ENCODE measurements at places on chromosomes 2 and 18.
A peak's percentile ranks its signal among the peaks of the same experiment; 100 is the strongest.

DNA sequence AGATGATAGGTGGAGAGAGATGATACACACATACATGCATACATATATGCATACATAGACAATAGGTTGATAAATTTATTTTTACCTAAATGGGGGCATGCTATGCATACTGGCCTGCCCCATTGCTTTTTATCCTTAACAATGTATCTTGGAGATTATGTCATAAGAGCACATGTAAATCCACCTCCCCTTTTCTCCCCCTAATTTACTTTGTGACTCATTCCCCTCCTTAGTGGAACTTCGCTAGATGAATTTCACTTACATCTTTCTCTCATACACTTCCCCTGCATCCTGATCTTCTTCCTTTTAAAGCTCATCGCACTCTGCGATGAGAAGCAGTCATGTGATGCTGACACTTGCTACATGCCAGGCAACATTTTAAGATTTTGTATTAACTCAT lies 223.6 kb downstream of the C1D start:
- no peak for DNase-seq

DNA sequence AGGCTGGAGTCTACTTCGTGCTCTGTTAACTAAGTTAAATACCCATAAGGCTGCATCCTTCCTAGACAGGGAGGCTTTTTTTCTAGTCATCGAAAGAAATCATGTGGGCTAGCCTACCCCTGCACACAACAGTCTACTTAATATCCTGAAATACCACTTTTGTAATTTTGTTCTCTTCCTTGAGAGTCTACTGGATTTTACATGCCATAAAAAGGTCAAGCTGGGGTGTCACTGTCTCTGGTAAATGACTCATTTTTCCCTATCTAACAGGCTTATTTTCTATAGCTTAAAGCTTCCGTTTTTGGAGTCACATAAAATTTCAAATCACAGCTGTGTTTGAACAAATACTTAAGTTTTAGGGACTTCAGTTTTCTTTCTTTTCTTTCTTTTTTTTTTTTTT lies 10.7 kb upstream of the STAM2 start:
- peak; percentile 29 for DNase-seq

GRCh38 chr2:216849987-216850386 lies 9.9 kb downstream of the TNP1 start:
- DNase-seq: no peak

DNA sequence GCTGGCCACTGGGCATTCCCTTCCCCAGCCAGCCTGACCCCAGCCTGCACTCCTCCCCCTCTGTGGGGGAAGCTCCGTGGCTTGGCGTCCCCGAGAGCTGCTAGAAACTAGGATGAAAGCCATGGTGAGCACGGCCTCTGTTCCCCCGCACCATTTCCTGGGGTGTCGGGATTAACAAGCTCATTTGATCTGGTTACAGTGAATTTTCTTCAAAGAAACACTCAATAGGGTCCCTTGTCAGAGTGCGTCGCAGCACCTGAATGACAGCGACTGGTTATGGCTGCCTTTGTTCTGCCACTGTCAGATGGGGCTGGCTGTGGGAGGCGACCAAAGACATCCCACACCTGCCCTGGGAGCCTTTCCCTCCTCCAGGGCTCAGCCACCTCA lies 7.7 kb upstream of the ALPI start:
- DNase-seq: no peak

- DNase-seq: no peak
These were observed 45.0 kb downstream of the NBEAL1 start for GRCh38 chr2:203059567-203060240.

GRCh38 chr2:184756885-184757284 lies 158.6 kb downstream of the ZNF804A start:
- DNase-seq: no peak

- no peak for DNase-seq
These were observed 13.9 kb upstream of the RBMS1 start for GRCh38 chr2:160507464-160507863.

GRCh38 chr2:28662044-28662443 lies 89.6 kb upstream of the PPP1CB start:
- no peak for DNase-seq

- peak; percentile 87 for DNase-seq
These were observed 193.1 kb downstream of the SH3RF3 start for GRCh38 chr2:109322111-109322510.

- DNase-seq: peak; percentile 77
These were observed 524 bp upstream of the SERTAD2 start for GRCh38 chr2:64654063-64654811.

DNA sequence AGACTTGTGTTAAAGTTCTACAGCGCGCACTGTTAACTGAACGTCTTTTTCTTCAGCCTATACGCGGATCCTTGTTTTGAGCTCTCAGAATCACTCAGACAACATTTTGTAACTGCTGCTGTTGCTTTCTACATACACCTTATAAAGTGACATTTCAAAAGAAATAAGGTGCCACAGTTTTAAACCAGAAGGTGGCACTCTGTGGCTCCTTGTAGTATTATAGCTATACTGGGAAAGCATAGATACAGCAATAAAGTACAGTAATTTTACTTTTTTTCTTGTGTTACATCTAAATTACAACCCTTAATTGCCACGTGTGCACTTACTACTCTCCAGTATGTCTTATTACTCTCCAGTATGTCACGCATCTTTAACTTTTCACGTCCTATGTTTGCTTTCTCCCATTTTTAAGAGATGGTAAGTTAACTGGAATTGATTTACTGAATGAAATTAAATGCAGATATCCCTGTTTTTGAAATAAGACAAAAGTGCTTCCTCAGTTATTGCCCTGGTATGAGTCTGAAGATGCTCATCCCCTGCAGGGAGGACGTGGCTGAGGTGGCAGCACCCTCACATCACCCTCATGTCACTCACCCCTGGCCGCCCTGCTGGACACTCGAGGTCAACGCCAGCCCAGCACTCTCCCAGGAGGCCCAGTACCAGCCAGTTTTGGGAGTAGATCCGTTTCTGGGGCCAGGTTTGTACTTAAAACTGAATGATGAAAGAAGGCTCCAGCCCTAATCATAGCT lies 37.8 kb downstream of the GORASP2 start:
- DNase-seq: no peak

DNA sequence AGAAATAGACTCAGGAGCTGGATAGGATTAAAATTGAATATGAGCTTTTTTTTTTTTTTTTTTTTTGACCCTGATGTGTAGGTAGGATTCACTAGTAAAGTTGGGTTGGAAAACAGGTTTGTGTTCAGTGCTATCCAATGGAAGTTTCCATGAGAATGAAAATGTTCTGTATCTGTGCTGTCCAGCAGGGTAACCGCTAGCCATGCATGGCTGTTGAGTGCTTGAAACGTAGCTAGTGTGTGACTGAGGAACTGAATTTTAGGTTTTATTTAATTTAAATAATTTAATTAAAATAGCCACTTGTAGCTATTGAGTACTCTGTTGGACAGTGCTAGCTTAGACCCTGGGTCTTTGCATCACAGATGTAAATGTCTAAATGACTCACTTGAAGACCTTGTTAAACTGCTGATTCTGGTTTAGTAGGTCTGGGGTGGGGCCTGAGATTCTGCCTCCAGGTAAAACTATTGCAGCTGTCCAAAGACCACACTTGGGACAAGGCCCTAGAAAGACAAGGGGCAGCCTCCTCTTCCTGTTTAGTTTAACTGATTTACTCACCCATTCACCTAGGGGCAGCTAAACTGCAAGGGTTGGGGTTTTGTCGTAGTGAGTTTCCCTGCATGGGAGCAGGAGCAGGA lies 84.7 kb upstream of the STON1 start:
- no peak for DNase-seq
